ENCODE measurements at places on chromosomes 3 and 15.

- DNase-seq = no peak
These were observed 34.7 kb downstream of the HCN4 start for GRCh38 chr15:73334086-73334485.

DNA sequence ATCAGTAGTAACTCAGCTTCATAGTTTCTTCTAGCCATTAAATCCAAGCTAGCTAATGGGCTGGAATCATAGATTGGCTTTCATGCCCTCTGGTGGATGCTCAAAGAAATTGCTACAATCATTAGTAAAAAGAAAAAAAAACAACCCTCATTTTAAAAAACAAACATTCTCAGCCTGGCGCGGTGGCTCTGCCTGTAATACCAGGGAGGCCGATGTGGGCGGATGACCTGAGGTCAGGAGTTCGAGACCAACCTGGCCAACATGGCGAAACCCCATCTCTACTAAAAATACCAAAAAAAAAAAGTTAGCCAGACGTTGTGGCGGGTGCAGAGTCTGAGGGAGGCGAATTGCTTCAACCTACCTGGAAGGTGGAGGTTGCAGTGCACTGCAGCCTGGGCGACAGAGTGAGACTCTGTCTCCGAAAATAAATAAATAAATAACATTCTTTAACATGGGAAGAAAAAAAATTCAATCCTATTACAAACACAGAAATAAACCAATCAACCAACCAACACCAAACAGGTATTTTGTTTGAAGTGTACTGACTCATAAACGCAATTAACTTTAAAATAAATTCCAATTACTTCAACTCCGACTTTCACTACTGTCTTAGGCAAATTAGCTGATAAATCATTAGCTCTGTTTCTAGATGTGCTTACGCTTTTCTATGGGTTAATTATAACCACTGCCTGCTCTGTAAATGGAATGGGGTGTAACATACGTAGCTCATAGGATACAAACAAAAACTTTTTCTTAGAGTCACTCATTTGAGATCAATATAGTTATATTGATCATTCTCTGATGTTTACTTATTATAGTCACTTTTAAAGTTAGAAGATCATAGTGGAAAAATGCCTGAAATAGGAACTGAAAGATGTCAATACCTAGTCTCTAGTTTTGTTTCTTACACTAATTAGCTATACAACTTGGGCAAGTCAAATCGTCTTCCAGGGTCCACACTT, 24.9 kb downstream of the TMEM207 start:
- peak; percentile 34 for DNase-seq

GRCh38 chr3:150528354-150528797, 17.9 kb downstream of the SERP1 start:
- no peak for DNase-seq

DNA sequence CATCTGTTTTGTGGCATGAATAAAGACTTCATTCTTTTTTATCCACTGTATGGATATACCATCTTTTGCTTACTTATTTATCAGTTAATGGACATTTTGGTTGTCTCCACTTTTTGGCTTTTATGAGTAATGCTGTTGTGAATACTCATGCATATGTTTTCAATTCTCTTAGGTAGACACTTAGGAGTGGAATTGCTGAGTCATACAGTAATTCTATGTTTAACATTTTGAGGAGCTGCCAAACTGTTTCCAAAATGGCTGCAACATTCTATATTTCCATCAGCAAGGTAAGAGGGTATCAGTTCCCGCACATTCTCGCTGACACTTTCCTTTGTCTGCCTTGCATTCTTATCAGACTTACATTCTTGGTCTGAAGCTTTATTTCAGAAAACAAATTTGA, 191.1 kb downstream of the WNT5A start:
- no peak for DNase-seq

- DNase-seq = no peak
These were observed 871.2 kb downstream of the TUSC7 start for GRCh38 chr3:117580806-117581205.

- DNase-seq = peak; percentile 3
These were observed 191.4 kb downstream of the THRB start for GRCh38 chr3:24303057-24303754.

DNA sequence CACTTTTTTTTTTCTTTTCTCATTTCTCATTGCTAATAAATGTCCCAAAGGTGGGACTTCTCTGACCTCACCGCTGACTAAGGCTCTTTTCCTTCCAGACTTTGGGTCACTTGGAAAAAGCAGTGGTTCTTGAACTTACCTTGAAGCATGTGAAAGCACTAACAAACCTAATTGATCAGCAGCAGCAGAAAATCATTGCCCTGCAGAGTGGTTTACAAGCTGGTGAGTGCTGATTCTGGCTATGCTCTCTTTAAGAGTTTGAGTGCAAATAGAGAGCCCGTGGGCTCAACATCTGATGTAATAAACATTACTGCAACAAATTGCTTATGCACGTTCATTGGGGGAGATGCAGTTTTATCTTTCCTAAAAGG, 2.0 kb downstream of the BHLHE40 start:
- DNase-seq = no peak

Measured in NCI-H748 treated with DMSO at 0.1 percent for 48 hours (cell line).